ENCODE measurements at places on chromosomes 5 and 9.

DNA sequence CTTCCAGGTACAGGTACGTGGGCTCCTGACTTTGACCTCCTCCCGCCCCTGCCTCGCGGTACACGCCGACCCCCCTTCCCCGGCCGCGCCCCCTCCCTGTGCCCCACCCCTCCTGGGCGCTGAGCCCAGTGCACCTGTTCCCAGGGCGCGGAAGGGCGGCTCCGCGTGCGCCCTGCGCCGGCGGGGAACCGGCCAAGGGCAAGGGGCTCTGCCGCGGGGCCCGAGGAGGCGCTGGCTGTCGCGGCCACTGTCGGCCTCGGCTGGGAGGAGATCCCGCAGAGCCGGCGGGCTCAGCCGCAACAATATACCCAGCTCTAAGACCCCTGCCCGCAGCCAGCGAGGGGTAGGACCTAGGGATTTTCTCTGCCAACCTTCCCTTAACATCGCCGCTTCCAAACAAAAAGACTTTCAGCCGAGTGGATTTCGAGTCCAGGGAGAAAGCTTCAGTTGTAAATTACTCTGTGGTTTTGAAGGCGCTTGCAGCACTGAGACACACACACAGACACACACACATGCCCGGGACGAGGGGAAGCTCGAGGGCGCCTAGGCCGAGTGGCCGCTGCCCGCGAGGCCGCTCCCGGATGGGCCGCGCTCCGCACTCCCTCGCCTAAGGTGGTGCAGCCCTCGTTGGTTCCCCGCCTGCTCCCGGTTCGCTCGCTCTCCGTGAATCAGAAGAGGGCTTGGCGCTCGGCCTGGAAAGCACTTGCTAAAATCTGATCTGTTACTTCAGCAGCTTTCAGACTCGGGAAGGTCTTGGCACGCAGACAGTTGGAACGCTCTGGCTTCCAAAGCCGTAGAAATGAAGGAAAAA lies 1.2 kb downstream of the FGF18 start:
- DNase-seq = peak; percentile 89

GRCh38 chr9:93003552-93004407 lies 54.7 kb upstream of the SUSD3 start:
- peak; percentile 22 for DNase-seq

- no peak for DNase-seq
Observed at GRCh38 chr9:87659534-87660419, 66.1 kb upstream of the CTSL start.

GRCh38 chr5:141234109-141234667 lies 11.0 kb upstream of the PCDHB15 start:
- DNase-seq = peak; percentile 3

DNA sequence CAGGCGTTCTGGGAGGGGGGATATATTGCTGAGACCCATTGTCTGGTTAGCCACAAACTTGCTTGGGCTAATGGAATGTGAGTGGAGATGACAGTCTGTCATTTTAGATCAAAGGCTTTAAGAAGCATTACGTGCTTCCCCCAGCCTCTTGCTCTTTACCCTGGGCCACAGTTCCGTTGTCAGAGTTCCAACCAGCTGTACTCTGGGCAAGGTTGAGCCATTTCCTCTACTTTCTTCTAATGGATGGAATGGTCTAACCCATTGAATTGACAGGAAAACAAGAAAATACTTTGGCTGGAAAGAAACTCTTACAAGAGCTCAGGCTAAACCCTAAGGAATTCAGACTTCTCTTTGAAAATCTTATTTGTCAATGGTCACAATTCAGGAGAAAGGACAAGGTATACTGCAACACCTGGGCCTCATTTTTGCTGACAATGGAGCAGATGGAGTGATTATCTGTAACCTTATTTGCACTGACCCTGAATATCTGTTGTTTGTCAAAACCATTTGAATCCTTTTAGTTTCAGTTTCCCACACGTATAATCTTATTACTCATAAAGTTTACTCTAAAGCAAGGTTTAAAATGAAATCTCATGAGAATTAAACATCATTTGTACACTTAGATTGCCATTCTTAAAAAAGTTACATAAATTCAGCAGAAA lies 231.4 kb downstream of the PDE4D start:
- DNase-seq = no peak

DNA sequence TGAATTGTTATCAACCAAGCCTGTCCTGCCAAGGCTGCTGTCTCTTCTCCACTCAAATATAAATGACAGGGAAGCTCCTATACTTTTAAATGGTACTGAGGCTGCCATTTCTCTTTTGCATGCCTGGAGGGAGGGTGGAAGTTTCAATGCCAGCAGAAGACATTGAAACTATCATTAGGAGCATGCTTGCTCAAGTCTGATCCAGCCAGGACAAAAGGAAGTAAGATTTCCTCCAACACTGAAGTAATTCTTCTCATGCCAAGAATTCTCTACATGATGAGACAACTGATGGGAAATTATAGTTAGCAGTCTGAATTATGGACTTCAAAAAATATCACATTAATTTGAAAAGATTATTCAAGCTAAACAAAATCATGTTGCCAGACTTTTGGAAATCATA lies 5.4 kb downstream of the SPINK6 start:
- no peak for DNase-seq

DNA sequence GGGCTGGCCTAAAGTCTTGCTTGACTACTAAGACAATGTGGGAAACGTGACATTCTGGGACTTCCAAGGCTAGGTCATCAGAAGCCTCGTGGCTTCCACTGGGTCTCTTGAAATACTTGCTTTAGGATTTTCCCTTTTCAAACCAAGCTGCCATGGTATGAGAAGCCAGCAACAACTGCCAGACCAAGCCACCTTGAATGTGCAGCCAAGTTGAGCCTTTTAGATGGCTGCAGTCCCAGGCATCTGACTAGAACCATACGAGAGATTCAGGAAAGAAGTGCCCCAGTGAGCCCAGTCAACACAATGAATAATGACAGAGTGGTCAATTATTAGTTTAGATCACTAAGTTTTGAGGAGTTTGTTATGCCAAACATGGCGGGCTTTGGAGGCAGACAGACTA lies 143.3 kb downstream of the SLF1 start:
- DNase-seq = no peak

- DNase-seq = no peak
Observed at GRCh38 chr9:130145658-130146057, 26.5 kb upstream of the NCS1 start.

DNA sequence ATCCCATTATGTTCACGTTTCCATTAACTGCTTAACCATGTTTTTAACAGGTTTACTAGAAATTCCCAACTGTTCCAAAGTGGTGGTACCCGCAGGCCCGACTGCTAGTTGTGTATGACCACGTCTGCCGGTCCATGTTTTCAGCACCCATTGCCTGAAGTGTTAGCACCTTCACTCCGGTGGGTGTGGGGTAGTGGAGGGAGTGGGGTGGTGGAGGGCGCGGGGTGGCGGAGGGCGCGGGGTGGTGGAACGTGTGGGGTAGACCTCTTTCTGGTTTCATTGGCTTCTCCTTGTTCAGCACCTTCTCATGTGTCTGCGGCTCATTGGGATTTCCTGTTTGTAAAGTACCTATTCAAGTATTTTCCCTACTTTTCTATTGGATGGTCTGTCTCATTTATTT lies 37.7 kb downstream of the TPPP start:
- DNase-seq = no peak

DNA sequence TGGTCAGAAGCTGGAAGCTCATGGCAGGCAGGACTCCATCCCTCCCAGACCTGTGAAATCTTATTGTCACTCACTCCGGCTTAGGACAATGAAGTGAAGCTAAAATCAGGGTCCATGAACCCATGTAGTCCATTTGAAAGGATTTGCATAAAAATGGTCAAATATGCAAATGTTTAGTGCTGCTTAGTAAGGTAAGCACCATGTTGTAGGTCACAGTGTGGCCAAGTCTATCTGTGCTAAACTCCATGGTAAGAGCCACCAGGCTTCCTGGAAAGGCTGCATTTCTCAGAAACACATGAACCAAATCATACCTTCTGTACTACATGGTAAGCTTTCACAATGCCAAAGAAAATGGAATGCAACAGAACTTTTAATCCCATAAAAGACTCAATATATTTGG lies 5.7 kb downstream of the ALG2 start:
- no peak for DNase-seq

DNA sequence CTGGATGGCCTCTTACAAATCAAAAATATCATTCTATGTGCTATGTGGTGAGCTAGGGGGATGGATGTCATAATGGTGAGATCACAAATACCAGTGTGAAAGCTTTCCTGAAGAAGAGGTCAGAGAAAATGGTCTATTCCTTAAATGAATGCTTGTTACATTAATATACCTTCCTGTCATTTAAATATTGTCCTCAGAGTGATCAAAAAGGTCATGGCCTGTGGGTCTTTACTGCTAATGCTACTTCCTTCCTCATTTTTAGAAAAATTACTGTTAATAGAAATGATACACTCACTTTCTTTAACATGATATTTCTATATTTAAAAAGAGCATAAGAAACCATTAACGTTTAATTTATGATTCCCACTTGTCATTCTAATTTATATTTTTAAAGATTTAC lies 9.7 kb downstream of the OMD start:
- DNase-seq = peak; percentile 21

DNA sequence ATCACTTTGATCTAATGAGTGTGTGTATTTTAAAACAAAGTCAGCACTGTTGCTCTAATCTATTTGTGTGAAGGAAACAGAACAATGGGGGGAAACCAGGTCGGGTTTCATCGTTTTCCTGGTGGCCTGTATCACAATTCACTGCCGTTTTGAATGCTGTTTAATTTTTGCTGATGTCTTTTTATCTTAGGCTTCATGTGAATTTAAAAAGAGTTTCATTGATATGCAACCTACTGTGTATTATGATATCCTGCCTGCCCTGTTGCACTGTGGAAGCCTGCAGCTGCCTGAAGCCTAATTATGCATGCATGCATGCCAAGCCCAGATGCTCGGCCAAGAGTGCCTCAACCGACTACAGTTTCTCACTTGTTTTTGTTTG lies 307.5 kb downstream of the ZNF608 start:
- DNase-seq = no peak

GRCh38 chr5:93665648-93666047 lies 75.8 kb downstream of the POU5F2 start:
- no peak for DNase-seq

GRCh38 chr5:171865471-171865870 lies 79.9 kb downstream of the SMIM23 start:
- DNase-seq = no peak

Measured in IMR-90 (cell line).